Uterus (tissue), 4 donors: ENCODE measurements at places on chromosomes 2 and 18. TPM values are rescaled to one million over a fixed set of nuclear protein-coding genes. Genes with fewer than 3 reads are reported as not detected.

Gene ANKRD29
- 17.6 TPM for total RNA-seq

Gene DYNAP
- not detected for total RNA-seq

Gene ITM2C
- total RNA-seq: 301 TPM

Gene SPRED2
- total RNA-seq: 54.5 TPM

Gene VRK2
- total RNA-seq: 30.3 TPM

Gene RGPD3
- 1.5 TPM for total RNA-seq

Gene CD8B2
- not detected for total RNA-seq

Gene IGFBP2
- total RNA-seq: 78.2 TPM

Gene CXCR2
- not detected for total RNA-seq

Gene SFT2D3
- total RNA-seq: 5.9 TPM

Gene CRYGC
- total RNA-seq: not detected

Gene PID1
- 26.4 TPM for total RNA-seq

Gene SH3BP4
- total RNA-seq: 21.8 TPM

Gene SYT4
- not detected for total RNA-seq

DNA sequence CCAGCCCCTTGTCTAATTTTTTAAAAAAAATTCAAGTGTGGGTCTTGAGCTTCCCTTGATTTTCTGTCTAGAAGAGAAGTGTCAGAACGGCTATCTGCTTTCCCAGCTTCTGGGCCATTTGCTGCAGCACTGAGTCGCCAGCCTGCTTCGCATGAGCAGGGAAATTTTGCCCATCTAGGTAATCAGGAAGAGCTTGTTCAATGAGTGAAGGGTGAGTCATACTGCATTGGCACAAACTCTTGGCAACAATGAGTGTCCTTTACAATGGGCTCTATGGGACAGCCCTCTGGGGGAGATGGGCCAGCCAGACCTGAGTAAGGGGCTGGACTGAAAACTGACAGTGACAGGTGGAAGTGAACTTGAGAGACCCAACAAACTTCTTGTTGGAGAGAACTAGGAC lies 2.4 kb upstream of the RNF144A start:
- no peak for DNase-seq

- DNase-seq: no peak
These were observed 65.0 kb downstream of the NFATC1 start for GRCh38 chr18:79460481-79461300.

- DNase-seq: no peak
These were observed 145.0 kb downstream of the NEDD4L start for GRCh38 chr18:58188996-58189395.

DNA sequence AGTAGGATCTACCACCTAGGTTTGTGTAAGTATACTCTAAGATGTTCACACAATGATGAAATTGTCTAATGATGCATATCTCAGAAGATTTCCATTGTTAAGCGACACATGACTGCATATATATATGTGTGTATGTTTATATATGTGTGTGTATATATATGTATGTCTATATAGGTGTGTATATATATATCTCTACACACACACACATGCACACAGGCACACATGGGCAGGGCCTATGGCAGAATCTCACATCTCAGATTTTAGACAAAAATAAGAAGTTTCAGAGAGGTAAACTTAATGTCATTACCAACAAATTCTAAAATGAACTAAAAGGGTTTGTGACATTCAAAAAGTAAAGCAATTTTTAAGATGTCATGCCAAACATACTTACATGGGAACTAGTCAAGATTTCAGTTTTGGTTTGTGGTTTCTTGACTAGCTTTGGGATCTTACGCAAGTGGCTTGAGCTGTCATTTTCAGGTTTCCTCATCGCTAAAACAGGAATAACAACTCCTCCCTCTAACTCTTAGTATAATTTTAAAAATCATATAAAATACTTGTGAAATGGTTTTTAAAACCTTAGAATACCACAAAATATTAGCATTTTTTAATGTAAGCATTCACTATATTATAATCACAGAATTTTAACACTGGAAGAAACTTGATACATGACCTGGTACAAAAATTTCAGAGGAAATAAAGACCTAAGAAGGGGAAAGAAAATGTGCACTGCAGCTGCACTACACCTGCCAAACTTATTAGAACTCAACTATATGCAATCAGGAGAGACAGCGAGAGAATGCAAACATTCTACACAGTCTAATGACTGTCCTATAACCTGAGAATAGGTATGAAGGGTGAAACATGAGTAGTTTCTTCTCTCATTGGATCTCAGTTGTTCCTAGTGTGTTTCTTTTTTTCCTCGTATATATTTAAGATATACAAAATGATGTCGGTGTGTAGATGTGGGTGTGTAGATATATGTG lies 75.7 kb downstream of the TTC21B start:
- DNase-seq: no peak

- no peak for DNase-seq
These were observed 48.5 kb upstream of the PROKR1 start for GRCh38 chr2:68594674-68595492.

- DNase-seq: no peak
These were observed 26.1 kb upstream of the CYP26B1 start for GRCh38 chr2:72173640-72174321.

DNA sequence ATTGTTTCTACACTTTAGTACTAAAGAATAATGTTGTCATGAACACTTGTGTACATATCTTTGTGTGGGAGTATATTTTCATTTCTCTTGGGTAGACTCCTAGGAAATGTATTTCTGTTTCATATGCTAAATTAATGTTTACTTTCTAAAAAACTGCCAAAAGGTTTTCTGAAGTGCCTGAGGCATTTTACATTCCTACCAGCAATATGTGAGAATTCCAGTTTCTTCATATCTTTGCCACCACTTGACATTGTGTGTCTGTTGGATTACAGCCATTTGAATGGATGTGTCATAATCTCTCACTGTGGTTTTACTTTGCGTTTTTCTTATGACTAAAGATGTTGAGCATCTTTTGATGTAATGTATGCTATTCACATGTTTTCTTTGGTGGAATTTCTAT lies 428.2 kb upstream of the KCNH7 start:
- no peak for DNase-seq

GRCh38 chr18:22033085-22033484 lies 136.3 kb upstream of the GATA6 start:
- no peak for DNase-seq

- no peak for DNase-seq
These were observed 88.6 kb upstream of the ID2 start for GRCh38 chr2:8593243-8593642.

DNA sequence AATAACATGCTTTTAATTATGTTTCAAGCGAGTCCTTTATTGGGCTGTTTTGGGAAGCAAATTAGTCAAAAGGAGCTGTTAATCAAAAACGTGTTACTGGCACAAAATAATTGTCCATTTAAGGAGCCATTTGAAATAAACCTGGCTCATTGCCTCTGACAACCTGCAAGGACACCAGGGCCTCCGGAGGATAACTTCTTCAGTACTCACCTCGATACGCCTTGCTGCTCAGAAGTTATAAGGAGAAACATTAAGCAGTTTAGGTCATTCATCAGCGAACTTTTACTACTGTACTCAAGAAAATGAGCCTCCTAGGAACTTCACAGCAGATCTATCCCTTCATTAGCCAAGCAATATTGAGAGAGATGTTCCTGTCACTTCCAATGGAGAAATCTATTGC lies 1579.2 kb upstream of the ACVR2A start:
- no peak for DNase-seq

GRCh38 chr2:176826984-176827668 lies 385.5 kb upstream of the HNRNPA3 start:
- no peak for DNase-seq

DNA sequence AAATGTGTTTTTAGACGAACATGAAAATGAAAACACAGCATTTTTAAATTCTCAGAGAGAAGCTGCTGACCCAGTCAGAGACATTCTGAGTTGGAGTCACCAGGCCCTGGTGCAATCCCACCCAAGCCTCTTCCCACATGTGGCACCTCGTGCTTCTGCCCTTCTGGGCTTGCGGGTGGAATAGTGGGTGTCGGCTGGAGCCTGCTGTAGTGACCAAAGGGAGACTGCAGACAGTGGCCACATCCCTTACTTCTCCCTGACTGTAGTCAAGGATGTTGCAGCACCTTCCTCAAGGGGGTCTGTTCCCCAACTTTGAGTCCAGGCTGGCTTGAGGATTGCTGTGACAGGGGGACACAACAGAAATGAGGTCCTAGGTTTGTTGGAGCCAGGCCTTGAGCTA lies 104.4 kb upstream of the GLI2 start:
- DNase-seq: no peak

DNA sequence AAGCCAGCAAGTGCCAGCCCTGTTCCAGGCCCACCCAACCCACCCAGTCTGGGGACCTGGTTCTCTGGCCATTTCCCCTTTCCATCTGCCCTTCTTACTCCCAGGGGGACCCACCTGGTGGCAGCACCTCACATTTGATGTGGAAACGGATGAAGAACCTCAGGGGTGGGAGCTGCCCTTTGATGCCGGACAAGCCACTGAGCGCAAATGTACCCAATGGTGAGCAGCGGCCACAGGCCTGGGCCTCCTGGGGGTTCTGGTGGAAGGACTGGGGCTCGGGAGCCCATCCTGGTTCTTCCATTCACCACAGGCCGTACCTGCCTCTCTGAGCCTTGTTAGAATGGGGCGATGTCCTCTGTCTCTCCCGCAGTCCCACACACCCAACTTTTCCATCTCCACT lies 84.7 kb downstream of the EPAS1 start:
- DNase-seq: no peak

DNA sequence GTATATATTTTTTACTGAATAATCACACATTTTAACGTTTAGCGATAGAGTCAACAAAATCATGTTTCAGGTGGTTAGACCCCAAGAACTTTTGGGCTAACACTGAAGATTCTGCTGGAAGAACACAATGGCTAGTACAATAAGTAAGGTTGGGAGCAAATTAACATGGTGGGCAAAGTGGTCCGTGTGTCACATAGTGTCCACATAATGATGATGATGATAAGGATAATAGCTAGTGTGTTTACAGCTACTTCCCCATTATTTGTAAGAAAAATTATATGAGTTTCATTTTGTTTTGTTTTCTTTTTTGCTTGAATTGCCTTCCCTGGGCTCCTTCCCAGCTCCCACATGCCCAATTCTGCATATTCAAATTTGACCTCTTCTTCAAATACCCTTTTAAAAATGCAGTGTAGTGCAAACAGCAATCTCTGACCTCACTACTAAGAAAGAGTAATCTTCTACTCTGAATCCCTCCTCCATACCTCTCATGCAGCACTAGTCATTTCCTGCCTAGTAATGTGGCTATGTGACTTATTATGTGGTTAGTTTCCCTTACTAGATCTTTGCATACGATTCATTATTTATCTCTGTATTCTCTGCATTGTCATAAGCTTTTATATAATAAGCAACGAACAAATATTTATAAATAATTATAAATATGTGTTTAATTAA lies 16.9 kb upstream of the VPS54 start:
- DNase-seq: no peak

GRCh38 chr2:233853353-233853752 lies 982 bp downstream of the HJURP start:
- no peak for DNase-seq

GRCh38 chr18:73316513-73316912 lies 448.7 kb upstream of the NETO1 start:
- no peak for DNase-seq

GRCh38 chr2:226905718-226906117 lies 69.9 kb downstream of the RHBDD1 start:
- DNase-seq: no peak

GRCh38 chr2:101717071-101717845 lies 19.8 kb downstream of the MAP4K4 start:
- DNase-seq: no peak

DNA sequence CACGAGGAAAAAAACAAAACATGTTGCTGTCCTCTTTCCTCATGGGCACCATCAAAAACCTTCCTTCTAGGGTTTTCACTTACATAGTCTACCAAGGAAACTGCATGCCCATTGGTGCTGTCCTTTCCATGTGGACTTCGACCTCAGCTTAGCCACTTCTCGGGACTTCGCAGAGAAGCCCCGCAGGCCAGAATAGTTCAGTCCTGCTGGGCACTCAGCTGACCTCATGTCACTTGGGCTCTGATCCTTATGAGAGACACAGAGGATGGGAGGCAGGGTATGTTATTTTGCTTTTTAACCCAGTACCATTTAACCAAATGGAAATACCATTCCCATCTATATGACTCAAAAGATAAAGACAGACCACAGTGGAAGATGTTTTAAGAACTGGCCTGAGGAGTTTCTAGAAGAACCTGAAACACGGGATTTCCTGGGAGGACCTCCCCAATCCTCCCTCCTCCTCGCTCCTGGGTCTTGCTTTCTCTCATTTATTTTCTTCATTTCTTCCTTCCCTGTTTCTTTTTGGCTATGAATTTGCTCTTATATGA lies 28.4 kb downstream of the AAK1 start:
- DNase-seq: no peak

- DNase-seq: no peak
These were observed 44.5 kb downstream of the COMMD1 start for GRCh38 chr2:61949714-61950560.
